ENCODE measurements at places on chromosomes 4 and X. TPM values are rescaled to one million over a fixed set of nuclear protein-coding genes. Genes with fewer than 3 reads are reported as not detected.

GRCh38 chr4:177461606-177462005, 19.4 kb upstream of the AGA start:
- no peak for DNase-seq

- no peak for DNase-seq
Measured at GRCh38 chr4:52870225-52870624, 8.1 kb downstream of the RASL11B start.

DNA sequence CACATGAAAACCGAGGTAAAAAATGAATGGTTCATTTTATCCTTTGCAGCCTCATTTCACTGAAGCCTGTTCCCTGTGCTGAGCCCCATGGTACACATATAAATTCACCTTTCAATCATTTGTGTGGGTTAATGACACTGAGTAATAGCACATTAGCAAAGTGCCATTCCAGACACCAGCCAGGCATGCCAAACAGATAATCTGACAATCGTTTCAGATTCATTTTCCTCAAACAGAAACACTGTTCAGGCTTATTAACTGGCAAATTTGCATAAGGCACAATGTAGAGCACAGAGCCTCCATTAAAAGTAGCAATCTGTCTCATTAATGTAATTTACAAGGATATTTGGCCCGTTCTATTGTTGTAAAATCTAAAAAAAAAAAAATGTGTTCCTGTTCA, 76.2 kb downstream of the UNC5C start:
- DNase-seq = no peak

GRCh38 chrX:42460706-42461105, 317.3 kb downstream of the PPP1R2C start:
- no peak for DNase-seq

Gene TLR10
- 0.28 TPM for total RNA-seq

GRCh38 chrX:118823263-118824172, at the start of gene ZCCHC12:
ZCCHC12 (plus strand) TSS chrX:118823824; CDS start chrX:118825245, 1,421 bp downstream.
- no peak for DNase-seq

Gene NWD2
- not detected for total RNA-seq

GRCh38 chr4:86060341-86060740, 299.5 kb downstream of the MAPK10 start:
- DNase-seq = no peak

GRCh38 chrX:125681058-125681457, 361.4 kb downstream of the TEX13C start:
- DNase-seq = no peak

GRCh38 chrX:133771086-133771646, 214.2 kb downstream of the GPC3 start:
- DNase-seq = no peak

Gene BEX5
- total RNA-seq = 2.6 TPM

- DNase-seq = no peak
Measured at GRCh38 chr4:2852481-2852921, 8.9 kb downstream of the ADD1 start.

GRCh38 chr4:128517739-128518510, 230.3 kb upstream of the PGRMC2 start:
- DNase-seq = peak; percentile 56

All from thoracic aorta (tissue), 2 donors.